Anterior cingulate cortex (tissue), 58 donors: ENCODE measurements at places on chromosomes 16 and 17.

- DNase-seq, result no peak
Observed at GRCh38 chr17:64574646-64575045, 67.9 kb downstream of the CEP95 start.

DNA sequence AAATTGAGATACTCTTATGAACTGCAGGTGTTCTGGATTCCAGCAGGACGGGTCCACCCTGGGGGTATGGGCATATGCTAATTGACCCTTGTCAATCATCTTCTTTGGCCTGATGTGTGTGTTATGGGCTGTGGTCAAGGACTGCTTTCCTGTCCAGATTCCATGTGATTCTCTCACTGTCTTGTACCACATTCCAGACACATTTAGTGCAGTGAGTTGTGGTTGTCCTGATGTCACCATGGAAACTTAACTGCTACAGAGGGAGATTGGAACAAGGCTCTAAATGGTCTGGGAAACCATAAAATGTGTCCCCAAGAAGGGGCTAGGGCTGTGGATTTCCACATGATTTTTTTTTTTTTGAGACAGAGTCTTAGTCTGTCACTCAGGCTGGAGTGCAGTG is 367.4 kb downstream of the UTP18 start:
- DNase-seq, result no peak

DNA sequence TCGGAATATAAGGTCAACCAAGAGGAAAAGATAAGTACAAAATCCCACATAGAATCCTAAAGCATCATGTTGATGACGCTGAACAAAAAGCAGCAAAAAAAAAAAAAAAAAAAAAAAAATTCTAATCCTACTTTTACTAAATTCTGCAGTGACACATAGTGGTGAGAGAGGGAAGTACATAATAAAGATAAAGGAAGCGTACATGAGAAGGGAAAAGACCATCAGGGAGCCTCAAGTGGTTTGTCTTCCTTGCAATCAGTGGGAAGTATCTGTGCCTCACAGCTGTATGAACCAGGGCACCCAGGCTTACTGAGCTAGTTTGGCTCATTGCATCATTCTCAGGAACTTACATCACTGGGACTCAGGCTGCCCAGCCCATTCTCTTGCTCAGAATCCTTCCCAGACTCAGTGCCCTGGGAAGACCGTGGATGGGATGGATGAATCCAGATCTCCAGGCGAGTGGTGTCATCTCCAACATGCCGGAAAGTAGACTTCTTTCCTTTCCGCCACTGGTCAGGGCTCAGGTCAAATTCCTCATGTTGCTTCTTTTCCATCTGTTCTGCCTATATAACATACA is 21.2 kb downstream of the SMG6 start:
- no peak for DNase-seq

- no peak for DNase-seq
Observed at GRCh38 chr16:75379911-75380847, 53.1 kb downstream of the CFDP1 start.

- no peak for DNase-seq
Observed at GRCh38 chr17:27816946-27817345, 16.6 kb upstream of the NOS2 start.

GRCh38 chr17:6670571-6670970 is 19.0 kb downstream of the C17orf100 start:
- no peak for DNase-seq

DNA sequence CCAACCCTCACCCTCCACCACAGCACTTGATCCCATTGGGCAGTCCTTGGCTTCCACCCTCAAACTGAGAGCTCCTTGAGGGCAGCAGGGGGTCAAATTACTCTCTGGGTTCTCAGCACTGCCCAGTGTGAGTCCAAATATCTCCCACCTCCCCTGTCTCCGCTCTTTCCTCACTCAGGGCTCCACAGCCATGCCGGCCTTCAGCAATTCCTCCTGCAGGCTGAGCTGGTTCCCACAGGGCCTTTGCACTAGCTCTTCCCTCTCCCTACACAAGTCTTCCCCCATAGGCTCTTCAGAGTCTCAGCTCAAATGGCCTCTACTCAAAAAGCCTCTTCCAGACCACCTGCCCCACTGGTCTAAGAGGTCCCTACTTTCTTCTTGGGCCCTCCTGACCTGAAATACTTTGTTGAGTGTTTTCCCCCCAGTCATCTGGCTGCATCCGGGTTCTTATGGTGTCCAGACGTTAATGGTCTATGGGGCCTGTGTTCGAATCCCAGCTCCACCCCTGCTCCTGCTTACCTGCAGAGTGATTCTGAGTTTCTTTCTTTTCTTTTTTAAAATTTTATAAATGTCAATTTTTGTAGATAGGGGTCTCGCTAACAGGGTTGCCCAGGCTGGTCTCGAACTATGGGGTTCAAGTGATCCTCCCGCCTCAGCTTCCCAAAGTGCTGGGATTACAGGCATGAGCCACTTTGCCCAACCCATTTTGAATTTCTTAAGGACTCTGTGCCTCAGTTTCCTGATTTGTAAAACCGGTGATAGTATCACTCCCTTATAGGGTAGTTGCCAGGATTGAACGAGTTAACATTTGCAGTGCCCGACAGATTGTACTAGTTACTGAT is 973 bp upstream of the IL4R start:
- DNase-seq, result no peak

DNA sequence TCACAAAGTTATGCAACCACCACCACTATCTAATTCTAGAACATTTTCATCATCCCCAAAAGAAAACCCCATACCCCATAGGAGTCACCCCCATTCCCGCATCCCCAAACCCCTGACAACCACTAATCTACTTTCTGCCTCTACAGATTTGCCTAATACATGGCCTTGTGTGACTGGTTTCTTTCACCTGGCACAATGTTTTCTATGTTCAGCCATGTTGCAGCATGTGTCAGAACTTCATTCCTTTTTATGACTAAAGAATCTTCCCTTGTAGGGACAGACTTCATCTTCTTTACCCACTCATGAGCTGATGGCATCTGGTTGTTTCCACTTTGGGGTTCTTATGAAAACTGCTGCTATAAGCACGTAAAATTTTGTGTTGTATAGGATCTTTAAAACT is 34.6 kb downstream of the CYTH1 start:
- DNase-seq, result no peak

DNA sequence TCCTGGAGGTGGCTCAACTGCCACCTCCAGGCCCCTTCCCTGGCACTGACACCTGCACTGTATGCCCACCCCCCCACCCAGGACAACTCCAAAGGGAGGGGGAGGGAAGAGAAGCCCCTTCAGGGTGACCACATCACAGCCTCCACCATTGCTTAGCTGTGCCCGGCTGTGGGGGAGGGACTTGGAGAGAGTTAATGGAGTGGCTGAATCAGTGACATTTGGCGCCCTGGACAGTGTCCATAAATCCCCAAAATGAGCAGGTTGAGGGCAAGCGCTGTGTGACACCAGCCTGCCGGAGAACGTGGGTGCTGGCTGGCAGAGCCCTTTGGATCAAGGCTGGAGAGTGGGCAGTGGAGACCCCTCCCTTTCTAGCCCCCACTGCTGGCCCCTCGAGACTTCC is 883 bp downstream of the USH1G start:
- no peak for DNase-seq

- no peak for DNase-seq
Observed at GRCh38 chr16:2664574-2664982, 17.7 kb upstream of the KCTD5 start.

- DNase-seq, result no peak
Observed at GRCh38 chr17:81573794-81574642, 21.9 kb upstream of the FAAP100 start.

GRCh38 chr16:67716097-67716496 is 3.0 kb downstream of the GFOD2 start:
- no peak for DNase-seq

DNA sequence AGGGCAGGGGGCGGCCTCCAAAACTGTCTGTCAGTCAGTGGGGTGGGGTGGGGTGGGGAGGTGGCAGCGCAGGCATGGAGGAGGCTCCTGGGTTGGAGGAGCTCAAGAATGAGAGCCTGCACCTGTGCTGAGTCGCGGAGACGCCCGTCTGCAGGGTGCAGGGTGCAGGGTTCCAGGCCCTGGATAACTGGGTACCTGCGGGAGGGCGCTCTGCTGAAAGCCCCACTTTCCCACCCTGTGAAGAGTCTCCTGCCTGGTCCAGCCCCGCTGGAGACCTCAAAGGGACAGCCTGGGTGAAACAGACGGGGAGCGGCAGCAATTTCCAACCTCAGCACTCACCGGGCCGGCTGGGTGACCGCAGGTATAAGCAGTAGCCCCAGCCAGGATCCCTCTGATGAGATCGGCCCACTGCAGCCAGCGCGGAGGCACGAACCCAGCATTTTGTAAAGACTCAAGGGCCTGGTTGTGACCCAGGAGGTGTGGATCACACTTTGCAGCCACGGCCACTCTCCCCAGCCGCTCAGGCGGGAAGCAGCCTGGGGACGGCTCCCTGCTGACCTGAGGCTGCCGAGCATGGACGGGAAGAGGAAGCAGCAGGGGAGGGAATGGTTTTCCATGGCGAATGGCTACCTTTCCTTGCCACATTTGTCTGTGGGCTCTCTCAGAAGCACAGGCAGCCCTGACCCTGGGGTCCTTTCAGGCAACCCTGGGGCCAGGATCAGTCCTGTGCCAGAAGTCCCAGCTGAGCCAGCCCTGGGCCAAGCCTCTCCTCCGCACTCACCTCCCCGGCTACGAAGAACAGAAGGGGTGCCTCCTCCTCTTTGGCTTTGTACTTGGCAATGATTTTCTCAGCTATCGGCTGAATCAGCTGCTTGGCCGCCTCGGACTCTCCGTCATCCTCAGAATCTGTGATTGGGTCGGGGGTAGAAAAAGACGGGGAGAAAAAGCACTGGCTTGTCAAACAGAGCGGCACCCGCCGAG is 21.0 kb downstream of the MRM3 start:
- DNase-seq, result no peak

DNA sequence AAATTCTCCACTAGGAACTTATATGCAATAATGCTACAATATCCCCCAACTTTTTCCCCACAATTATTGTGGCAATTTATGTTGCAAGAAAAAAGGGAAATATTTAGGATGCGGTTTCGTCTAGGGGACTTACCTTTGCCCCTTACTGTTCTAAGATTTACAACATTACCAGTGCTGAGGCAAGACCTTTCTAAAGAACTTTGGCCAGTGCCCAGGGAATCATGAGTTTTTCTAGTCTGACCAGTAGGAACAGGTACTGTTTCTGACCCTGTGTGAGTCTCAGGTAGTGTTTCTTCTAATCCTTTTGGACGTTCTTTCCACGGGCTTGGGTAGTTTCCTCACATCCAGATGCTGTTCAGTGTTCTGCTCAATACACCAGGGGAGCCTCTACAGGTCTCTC is 373.7 kb downstream of the HAPSTR1 start:
- DNase-seq, result no peak

GRCh38 chr16:64589836-64590235 is 532.0 kb downstream of the CDH11 start:
- no peak for DNase-seq

DNA sequence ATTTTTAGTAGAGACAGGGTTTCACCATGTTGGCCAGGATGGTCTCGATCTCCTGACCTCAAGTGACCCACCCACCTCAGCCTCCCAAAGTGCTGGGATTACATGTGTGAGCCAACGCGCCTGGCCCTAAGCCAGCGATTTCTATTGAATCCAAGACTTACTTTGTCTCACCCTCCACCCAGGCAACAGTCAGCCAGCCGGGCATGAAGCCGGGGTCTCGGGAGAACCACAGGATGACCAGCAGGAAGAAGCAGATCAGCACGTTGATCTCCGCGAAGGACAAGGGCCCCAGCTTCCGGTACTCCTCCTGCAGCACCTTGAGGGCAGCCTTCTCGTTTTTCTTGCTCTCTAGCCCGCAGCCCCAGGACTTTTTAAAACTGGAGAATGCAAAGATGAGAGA is 17.6 kb downstream of the SLC13A5 start:
- DNase-seq, result no peak

DNA sequence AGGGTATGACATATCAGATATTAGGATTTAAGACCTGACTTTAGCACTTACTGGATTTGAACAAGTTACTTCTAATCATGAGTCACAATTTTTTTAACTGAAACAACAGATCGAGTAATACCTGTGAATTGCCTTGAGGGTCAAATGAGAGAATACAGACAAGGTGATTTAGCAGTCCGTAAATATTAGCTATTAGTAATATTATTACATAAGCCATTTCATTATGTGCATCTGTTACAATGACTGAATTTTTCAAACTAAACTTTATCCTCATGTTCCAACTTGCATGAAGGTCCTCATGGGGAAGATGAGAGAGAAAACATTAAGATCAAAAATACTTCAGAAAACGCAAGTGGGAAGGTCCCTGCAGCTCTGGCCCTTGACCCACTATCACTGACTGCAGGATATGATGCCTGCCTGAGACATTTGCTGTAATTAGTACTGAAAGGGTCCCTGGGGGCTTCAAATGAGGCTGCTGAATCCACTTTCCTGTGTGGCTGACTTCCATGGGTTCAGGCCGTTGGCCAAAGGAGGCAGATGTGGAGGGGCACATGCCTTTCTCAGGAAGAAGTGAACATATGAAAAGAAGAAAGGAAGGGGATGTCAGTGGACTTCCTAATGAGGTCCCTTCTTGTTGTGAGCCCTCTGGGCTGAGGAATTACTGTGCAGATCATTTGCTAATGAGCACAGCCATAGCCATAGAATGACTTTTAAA is 441.7 kb downstream of the CDH11 start:
- DNase-seq, result no peak

DNA sequence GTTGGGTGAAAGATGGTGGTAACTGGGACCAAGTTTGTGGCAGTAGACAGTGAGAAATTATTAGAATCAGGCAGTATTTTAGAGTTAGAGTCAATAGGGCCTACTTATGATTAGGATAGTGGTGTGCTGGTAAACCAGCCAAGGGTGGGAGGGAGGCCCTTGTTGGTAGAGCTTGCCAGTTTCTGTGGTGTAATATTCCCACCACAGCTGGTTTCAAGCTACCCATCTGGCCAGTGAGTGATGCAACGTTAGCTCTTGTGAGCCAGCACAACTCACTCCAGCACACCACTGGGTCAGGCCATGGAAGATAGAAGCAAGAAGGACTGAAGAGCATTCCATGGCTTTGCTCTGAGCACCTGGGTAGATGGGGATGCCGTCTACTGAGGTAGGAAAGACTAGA is 34.9 kb downstream of the GNAO1 start:
- no peak for DNase-seq

GRCh38 chr17:73568934-73569333 is 75.3 kb downstream of the SDK2 start:
- no peak for DNase-seq

- no peak for DNase-seq
Observed at GRCh38 chr16:2811703-2812471, 5.2 kb upstream of the PRSS21 start.

GRCh38 chr17:42783062-42783790 is 2.8 kb downstream of the WNK4 start:
- DNase-seq, result no peak

GRCh38 chr16:9061358-9061813 is 30.1 kb upstream of the HAPSTR1 start:
- DNase-seq, result no peak

GRCh38 chr17:9038380-9038779 is 17.1 kb downstream of the NTN1 start:
- no peak for DNase-seq

DNA sequence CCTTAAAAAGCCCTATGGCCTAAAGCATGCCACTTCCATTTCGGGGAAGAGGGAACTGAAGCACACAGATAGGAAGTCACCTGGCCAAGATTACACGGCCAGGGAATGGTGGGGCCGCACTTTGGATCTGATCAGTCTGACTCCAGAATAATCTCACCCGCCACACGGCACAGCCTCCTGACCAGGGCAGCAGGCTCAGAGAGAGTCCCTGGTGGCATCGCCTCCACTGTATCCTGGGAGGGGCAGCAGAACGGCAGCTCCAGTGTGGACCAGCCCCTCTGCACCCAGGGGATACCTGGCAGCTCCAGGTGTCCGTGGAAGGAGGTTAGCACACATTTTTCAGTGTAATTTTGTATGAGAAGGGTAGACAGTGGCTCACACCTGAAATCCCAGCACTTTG is 35.5 kb downstream of the VAC14 start:
- DNase-seq, result no peak

GRCh38 chr17:21815352-21816063 is 123.2 kb downstream of the KCNJ18 start:
- DNase-seq, result no peak
